Uterus (tissue), 4 donors: ENCODE measurements at places on chromosomes 12 and 14. TPM values are rescaled to one million over a fixed set of nuclear protein-coding genes. Genes with fewer than 3 reads are reported as not detected.

GRCh38 chr12:116058574-116058973, 218.9 kb downstream of the MED13L start:
- DNase-seq, result no peak

DNA sequence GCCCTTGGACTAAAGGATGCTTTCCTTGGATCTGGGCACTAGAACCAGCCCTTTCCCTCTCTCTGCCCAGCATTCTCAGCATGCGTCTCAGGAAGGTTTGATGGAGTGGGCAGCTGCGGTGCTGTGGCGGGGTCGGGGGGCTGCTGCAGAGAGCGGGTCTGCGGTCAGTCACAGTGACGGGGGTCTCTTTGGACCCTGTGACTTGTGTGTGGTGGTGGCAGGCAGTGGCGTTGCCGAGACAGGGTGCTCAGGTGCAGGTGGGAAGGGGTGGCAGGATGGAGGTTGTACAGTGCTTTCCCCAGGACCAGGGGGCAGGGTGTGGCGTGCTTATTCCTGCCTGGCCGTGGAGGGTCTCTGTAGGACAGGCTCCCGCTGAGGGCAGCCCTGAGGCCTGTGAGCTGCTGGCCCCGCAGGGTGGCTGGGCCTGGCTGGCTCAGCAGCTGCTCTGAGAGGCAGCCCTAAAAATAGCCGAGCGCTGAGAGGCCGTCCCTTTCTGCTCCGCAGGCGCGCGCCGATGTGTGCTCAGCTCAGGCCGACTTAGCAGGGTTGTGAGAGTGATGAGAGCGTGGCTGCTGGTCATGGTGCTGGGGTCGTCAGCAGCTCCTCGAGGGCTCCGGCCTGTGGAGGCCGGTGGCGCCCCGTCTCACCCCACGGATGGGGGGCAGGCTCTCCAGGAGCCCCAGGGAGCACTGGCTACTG, 9.7 kb downstream of the PACS2 start:
- no peak for DNase-seq

GRCh38 chr14:22981090-22981875, 1.1 kb downstream of the AJUBA start:
- no peak for DNase-seq

DNA sequence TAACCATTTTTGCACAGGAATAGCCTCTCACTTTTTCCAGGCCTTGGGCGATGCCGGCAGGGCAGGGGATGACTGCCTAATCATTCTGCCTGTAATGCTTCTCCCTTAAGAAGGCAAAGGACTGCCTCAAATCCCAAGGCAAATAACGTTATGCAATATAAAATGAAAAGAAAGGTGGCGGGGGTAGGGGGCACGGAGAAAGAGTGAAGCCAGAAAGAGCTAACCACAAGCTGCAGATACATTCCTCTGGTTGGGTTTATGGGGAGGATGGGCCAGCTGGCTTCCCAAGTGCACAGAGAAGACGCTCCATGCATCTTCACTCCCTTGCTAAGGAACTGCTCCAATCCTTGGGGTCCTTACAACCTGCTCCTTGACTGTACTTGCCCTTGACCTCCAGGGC, 229.5 kb downstream of the FOXN3 start:
- DNase-seq, result no peak

DNA sequence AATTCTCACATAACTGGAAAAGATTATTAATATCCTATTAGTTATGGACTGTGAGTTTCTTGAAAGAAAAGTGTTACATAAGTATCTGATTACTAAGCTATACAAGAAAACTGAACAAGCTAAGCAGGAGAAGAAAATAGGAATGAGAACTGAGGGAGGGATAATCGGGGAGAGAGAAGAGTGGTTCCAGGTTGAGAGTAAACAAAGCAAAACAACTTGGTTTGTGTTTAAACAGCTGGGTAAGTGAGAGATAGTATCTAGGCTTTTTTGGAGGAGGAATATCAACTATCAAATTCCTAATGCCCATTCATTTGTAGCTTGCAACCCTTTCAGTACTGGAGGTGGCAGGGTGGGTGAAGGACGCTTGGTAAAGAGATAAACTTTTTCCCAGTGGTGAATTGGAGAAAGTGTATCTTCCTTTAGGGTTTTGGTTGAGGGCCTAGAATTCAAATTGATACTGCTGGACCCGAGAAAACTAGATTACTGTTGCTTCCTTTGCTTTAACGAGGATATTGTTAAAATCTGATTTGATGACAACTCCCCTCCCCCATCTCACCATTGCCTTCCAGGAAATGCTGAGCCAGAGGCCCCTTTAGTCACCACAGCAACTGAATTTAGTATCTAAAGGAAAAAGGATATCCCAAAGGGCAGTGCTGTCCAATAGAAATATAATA, 2.0 kb upstream of the SLC2A3 start:
- DNase-seq, result no peak

DNA sequence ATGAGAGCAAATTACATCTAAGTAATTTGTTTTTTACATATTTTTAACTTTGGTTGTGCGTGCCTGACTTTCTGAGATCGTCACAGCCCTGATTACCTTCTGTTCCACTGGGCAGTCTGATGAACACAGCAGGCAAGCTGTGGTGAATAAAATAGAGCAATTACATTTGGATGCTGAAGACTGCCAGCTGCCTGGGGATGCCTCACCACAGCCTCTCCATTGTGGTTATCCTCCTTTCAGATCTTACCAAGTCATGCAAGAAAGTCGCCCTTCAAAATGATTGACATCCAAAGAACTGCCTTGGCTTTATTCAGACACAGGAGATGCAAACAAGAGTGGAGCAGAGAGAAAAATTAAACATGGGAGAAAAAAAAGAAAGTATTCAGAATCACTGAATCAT, 456.6 kb upstream of the TMPO start:
- DNase-seq, result no peak

DNA sequence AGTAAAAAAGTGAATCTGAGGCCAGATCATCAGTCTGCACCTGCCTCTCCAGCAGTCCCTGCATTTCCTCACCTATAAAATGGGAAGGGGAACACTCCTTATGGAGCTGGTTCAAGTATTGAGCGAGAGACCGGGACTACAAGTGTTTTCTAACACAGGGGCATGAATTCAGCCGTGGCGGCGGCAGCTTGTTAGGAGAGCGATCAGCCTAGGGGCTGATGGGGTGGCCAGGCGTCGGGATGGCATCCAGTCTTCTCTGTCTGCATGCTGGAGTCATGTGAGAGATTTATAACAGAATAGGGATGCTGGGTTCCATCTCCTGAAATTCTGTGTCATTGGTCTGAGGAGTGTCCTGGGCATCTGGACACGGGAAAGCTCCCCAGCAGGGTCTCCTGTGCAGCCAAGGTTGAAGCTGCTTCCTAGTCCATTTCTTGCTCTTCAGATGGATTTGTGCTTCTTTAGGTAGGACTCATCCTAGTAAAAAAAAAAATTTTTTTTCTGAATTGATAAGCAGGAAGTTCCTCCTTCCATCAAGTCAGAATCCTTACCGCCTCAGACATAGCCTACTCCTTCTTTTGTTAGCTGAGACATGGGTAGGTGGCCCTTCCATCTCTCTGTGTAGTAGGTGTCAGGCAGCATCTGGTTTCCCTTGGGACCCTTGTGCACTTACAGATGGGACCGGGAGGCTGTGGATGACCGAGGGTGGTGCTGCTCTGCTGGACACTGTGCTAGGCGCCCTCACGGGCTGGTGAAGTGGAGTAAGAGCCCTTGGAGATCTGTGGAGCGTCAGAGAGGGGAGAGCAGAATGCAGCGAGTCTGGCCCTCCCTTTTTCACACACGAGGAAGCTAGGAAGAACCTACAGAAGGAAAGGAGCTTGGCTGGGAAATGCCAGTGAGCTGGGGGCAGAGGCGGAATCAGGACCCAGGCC, 146.7 kb downstream of the TSPAN9 start:
- DNase-seq, result no peak

GRCh38 chr12:11596141-11596540, 53.3 kb upstream of the ETV6 start:
- DNase-seq, result no peak

- DNase-seq, result no peak
These were observed 71.4 kb downstream of the SLC41A2 start for GRCh38 chr12:104886418-104887401.

- no peak for DNase-seq
These were observed 47.7 kb upstream of the PAPLN start for GRCh38 chr14:73189651-73190050.

- DNase-seq, result no peak
These were observed 911 bp downstream of the CALCOCO1 start for GRCh38 chr12:53726341-53726740.

Gene ART4
- 1.2 TPM for total RNA-seq

Gene STAB2
- not detected for total RNA-seq

Gene TGFB3
- 85.3 TPM for total RNA-seq
